ENCODE measurements at places on chromosomes 1 and 21.

DNA sequence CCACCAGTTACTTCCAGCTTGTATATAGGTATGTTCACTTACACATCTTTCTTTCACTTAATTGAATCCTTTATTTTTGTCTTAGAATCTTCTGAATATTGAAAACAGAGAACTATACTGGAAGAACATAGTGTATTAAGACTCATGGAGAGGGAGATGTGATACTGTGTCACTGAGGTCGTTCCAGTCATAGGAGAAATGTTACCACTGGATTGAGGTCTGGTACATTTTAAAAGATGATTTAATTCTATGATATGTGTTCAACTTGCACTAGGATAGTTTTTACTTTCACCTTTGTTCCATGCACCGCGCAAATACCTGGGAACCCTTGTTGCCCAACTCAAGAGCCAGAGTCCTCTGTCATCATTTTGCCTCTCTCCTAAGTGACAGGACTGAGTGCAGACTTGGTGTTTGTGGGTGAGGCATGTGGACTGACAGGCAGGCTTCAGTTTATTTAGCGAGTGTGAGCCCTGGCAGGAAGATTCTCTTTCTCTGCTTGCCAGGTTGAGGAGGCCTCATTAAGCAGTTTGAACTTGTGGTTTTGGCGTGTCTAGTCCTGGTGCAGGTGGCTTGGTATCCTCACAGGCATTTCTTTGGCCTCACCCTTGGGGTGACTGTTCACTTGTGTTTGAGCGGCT lies 63.7 kb downstream of the DYRK1A start:
- DNase-seq, result no peak

- no peak for DNase-seq
Observed at GRCh38 chr1:76268341-76268740, 193.8 kb downstream of the ST6GALNAC3 start.

DNA sequence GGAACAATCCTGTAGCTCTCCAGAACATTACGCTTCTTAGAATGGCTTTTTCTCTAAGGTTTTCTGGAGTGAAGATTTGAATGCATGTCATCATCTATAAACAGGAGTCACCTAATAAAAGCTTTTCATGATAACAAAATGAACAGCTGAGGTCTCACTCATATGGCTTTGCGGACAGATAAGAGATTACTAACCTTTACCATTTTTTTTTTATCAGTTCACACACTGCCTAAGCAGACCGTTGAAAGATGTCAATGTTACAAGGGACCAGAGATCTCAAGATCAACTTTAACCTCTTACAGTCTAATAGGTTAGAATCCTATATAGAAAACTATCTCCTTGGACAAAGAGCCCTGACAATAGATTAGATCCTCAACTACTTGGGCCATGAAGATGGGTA lies 41.4 kb downstream of the SCMH1 start:
- no peak for DNase-seq

GRCh38 chr1:51736702-51737101 lies 119.8 kb downstream of the OSBPL9 start:
- peak; percentile 59 for DNase-seq

DNA sequence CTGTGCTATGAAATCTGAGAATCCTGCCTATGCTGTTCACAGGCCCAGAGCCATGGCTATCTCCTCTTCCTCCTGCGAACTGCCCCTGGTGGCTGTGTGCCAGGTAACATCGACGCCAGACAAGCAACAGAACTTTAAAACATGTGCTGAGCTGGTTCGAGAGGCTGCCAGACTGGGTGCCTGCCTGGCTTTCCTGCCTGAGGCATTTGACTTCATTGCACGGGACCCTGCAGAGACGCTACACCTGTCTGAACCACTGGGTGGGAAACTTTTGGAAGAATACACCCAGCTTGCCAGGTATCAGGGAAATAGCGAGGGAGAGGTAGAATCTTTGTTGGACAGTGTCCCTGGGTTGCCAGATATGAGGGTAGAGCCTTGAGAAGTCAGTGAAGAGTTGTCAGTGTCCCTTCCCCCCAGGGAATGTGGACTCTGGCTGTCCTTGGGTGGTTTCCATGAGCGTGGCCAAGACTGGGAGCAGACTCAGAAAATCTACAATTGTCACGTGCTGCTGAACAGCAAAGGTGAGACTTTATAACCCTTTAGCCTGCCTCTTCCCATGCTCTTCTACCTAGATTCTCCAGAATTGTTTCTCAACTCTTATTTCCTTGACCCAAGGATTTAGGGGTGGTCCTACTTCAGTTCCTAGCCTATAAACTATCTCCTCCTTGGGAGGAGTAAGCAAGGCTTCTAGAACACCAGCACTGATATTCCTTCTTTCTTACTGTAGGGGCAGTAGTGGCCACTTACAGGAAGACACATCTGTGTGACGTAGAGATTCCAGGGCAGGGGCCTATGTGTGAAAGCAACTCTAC lies 1.4 kb downstream of the NIT1 start:
- peak; percentile 73 for DNase-seq
